NCI-H524 (cell line): ENCODE measurements at places on chromosomes 2 and 18.

DNA sequence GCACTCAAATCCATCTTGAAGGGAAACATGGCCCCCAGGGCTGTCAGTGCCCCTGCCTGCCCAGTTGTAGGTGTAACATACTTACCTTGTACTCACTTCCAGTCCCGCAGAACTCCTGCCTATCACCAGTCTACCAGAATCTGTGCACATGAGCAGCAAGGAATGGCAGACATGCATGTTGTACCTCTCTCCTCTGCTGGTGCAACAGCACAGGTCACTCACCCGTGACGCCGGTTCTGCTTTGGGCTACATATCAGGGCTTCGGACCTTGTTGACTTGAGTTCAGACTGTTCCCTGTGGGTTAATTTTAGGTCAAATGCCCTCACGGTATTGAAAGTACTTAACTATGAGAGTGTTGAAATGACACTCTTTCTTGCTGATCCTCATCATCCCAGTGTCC is 215.7 kb downstream of the TPGS2 start:
- DNase-seq = no peak

- no peak for DNase-seq
These were observed 197.6 kb downstream of the LDLRAD4 start for GRCh38 chr18:13416208-13416607.

GRCh38 chr2:146890491-146890890 is 954.3 kb upstream of the ACVR2A start:
- no peak for DNase-seq

DNA sequence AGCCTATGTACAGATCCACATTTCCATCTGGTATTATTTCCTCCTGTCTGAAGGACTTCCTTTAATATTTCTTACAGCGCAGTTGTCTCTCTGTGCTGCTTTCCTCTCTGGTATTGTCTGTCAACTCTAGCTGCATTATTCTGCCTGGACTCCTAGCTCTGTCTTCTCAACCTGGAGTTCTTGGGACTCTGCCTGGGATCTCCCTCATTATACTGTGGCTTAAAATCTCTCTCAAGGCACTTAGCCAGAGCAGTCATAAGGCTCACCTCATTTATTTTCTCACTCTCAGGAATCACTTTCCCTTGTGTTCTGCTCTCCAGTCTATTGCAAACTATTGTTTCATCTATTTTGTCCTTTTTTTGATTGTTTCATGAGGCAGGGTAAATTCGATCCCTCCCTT is 850.4 kb downstream of the ERBB4 start:
- DNase-seq = no peak

GRCh38 chr2:99734236-99734635 is 244.4 kb upstream of the REV1 start:
- no peak for DNase-seq

- no peak for DNase-seq
These were observed 1.2 kb upstream of the SRBD1 start for GRCh38 chr2:45612285-45612684.

GRCh38 chr2:106030287-106031268 is 163.5 kb downstream of the UXS1 start:
- no peak for DNase-seq

- no peak for DNase-seq
These were observed 119.2 kb downstream of the CYP26B1 start for GRCh38 chr2:72028351-72028995.

GRCh38 chr18:56903686-56904085 is 243.2 kb upstream of the BOD1L2 start:
- no peak for DNase-seq

- peak; percentile 68 for DNase-seq
These were observed 273.6 kb downstream of the HRH4 start for GRCh38 chr18:24734058-24734457.

DNA sequence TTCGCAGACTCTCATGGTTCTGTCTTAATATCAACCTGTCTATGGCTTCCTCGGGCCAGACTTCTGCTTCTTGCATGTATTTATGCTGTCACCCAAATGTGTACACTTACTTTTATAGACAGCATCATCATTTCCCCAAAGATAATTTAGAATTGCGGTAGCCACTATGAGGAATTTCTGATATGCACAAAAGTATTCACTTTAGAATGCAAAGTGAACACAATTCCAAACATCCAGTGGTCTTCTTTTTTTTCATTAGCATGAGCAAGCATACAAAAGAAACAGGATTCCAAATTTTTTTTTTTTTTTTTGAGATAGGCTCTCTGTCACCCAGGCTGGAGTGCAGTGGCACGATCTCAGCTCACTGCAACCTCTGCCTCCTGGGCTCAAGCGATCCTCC is 21.0 kb upstream of the MCFD2 start:
- no peak for DNase-seq

- DNase-seq = no peak
These were observed 5.8 kb upstream of the TWSG1 start for GRCh38 chr18:9328776-9329175.

DNA sequence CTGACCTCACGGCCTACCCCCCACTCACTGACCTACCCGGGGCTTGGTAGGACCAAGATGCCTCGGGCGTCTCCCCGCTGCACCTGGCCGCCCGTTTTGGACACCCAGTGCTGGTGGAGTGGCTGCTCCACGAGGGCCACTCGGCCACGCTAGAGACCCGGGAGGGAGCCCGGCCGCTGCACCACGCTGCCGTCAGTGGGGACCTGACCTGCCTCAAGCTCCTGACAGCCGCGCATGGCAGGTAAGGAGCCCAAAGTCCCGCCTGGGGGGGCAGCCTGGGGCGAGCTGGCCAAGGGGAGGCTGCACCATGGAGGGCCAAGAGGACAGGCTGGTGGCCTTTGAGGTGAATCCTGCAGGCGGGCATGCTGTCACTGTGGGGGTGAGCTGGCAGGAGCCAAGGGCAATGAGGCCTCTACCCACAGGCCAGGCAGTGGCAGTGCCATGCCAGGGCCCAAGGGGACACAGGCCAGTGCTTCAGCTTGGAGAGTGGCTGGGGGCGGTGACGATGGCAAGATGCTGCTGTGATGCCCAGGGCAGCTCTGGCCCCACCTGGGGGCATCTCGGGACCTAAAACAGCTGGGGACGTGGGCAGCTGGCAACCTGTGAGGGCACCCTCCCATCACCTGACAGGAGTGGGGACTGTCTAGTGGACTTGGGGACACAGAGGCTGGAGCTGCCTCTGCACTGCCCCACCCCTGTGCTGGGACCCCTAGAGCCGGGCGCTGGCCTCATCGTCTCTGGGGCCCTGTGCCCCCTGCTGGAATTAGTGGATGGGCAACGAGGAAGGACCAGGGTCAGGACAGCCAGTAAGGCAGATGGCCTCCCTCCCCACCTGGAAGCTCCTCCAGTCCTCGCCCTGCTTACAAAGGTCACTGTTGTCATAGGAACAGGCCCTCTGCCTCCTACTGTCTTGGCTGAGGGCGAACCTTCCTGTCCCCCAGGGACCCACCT is 2.0 kb downstream of the ESPNL start:
- peak; percentile 12 for DNase-seq

DNA sequence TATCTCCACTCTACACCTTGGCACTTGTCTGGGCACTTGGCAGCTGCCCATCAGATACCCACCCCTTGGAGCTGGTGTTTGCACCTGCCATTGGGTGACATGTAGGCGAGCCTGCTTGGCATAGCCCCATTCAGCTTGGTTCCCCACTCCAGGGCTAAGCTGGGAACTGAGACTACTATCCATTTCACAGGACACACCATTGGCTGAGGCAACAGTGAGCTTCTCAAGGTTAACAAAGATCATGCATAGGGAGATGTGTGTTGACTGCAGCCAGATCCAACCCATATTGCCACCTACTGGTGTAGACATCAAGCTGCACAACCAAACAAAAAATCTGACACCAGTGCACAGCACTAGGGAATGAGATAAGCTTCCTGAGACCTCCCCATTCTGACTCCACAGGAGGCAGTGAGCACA is 1389.8 kb upstream of the TMEFF2 start:
- DNase-seq = peak; percentile 56

DNA sequence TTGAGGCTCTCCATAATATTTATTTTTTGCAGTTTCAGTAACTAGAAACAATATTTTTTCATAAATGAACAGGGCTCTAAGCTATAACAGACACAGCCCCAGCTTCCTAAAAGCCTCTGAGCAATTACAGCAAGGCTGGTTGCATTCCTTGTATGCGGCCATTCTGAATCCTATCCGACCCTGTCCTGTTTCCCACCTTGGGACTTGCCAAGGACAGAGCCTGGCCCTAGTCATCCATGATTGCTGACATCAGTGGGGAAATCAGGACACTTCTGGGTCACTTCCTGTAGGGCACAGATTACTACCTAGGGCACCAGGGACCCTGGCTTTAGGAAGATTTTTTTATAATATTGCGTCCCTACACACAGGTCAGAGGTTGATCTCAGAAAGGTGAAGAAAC is 5.5 kb downstream of the TMEM177 start:
- DNase-seq = no peak

GRCh38 chr18:9206421-9206820 is 69.8 kb downstream of the ANKRD12 start:
- DNase-seq = no peak

- DNase-seq = no peak
These were observed 119.3 kb upstream of the TWIST2 start for GRCh38 chr2:238728330-238729260.

DNA sequence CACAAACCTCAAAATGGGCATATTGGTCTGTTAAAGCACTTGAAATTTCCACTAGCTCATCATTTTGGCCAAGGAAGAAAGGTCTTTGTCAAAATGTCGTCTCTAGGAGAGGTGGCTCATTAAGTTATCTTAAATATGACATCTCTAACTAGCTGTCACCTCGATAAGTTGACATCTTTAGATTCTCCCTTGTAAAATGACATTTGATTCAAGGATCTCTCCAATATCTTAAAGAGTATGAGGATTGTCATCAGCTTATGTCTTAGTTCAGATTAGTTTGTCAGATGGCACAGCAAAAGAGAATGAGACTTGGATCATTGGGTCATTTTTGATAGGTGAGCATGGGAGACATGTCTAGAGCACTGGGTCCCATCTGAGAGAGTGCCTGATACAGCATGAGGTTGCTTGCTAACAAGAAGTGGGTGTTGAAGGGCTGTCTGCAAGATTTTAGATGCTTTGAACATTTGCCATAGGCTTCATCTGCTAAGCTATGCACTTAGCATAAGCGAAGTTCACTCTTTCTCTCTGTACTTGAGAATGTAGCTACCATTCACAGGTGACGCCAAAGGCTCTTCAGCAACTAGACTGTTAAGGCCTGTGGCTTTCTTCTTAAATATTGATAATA is 12.9 kb downstream of the PTPRM start:
- no peak for DNase-seq

- no peak for DNase-seq
These were observed 220.8 kb downstream of the MYCN start for GRCh38 chr2:16161085-16161565.

- DNase-seq = peak; percentile 58
These were observed 600 bp downstream of the RALB start for GRCh38 chr2:120253021-120253882.

DNA sequence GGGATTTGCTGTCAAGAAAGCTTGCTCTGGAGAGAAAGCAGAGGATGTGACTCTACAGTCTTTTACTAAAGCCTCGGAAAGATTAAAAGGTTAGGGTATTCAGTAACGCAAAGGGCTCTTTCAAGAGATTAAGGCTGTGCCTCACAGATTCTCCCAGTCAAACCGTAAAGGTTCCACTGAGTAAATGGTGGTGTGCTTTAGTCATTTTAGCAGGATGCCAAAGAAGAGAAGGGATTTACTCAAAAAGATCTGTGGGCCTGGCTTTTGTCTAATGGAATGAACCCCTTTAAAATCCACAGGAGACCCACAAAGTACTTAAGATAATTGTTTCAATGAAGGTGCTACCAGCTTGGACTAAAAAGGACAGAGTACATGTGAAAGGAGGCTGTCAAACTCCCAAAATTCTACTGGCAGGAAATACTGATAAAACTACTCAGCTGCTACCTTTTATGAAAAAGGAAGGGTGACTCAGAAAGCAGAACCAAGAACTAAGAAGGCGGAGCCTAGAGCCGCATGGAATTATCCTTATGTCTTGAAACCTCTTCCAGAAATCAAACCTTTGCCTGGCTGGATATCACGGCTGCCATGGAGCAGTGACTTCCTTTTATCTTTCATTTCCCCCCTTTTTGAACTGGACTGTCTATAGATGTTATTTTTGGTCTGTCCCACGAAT is 670.2 kb upstream of the ZEB2 start:
- peak; percentile 0 for DNase-seq

GRCh38 chr18:20996418-20996817 is 115.2 kb downstream of the ROCK1 start:
- DNase-seq = no peak
